MV-4-11 (cell line): ENCODE measurements at places on chromosomes 3 and 15.

GRCh38 chr3:10744098-10744465, 71.9 kb upstream of the SLC6A11 start:
- peak; percentile 15 for DNase-seq

DNA sequence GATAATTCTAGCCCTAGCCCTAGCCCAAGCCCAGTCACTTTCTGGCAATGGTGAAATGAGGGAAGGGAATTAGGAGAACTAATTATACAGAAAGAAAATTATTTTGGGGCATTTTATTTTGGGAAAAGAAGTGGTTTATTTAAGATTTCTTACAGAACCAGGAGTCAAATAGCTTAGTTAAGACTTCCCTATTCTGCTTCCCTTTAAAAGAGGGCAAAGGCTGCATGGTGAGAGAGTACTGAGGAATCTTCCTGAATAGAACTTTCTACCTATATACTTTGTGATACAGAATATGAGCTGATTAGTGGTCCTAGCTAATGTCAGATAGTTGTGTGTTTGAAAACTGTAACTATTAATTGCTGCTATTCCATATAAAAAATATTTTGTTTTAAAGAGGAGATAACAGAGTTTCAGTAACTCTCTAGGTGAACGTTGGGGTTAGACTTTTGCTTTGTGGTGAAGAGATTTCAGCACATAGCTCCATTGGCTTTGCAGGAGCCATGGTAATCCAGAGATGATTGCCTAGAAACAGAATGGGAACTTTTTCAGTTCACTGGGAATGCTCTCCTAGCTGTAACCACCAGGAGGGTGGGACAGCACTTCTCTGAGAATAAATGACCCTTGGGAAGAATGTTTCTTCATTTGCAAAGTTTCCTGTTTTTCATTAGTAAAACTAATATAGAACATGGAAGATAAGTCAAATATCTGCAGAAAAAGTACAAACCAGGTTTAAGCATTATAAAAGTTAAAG, 5.3 kb upstream of the GCSAM start:
- no peak for DNase-seq

DNA sequence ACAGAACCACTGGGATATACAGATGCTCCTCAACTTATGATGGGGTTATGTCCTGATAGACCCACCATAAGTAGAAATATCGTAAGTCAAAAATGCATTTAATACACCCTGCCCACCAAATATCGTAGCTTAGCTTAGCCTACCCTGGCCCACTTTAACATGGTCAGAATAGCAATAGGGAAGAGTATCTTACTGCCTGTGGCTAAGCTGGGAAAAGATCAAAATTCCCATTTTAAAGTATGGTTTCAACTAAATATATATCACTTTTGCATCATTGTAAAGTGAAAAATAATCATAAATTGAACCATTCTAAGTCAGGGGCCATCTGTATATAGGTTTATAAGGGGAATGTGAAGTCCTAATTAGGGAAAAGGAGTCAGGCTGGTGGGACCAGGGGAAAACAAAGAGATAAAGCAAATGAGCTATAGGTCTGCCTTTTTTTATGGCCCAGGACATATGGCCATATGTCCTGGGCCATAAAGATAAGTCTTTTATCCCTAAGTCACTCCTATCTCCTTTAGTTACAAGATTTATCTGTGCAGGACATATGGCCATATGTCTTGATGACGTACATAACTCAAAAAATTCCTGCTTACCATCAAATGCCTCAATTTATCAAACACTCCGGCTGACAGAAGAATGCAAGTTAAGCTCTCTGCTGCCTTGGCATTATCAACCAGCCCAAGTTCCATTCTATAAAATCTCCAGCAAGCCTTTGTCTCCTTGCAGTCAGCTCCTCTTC, 11.2 kb downstream of the RTP3 start:
- no peak for DNase-seq

DNA sequence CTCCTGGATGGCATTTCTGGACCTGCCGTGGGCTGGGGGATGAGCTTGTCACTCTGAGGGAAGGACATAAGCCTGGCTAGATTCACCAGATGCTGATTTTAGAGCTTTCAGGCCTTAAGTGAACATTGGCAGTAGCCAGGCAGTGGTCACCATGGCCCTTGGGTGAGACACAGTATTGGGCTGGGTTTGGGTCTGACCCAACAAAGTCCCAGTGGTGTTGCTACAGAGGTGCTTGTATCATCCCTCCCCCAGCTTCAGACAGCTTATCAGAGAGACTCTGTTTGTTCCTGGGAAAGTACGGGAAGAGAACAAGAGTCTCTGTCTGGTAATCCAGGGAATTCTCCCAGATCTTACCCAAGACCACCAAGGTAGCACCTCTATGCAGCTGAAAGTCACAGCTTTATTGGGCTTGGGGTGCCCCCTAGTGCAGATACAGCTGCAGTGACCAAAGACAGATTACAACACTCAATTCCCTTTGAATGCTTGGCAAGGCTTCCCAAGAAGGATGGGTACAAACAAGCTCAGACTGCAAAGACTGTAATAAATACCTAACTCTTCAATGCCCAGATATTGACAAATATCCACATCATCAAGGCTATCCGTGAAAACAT, 9.8 kb upstream of the RUVBL1 start:
- DNase-seq = peak; percentile 36

- no peak for DNase-seq
Observed at GRCh38 chr3:52007291-52007690, 11.6 kb upstream of the RPL29 start.

DNA sequence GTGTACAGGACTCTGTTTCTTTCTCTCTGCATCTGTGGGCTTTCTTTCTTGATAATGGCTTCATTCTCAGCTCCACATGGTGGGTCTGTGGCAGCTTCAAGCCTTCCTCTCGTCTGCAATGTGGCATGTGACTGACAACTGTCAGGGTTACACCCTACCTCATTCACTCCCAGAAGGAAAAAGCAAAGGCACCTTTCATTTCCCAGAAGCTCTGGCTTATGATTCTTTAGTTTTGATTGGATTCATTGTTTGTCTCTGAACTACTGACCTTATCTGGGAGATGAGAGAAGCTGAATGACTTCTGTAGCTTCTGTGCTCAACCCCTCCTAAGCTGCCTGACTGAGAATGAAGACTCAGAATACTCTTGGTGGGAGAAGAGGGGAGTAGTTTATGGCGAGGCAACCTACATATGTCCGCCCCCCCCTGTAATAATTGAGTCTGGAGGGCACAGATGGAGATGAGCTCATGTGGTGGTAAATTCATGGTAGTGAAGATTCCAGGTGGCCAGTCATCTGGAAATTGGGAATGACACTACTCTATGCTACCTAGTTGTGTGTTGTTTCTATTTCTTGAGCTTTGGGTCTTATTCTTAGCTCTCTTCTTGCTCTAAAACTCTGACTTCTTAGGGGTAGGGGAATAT, 38.4 kb downstream of the KCNAB1 start:
- DNase-seq = no peak

- DNase-seq = no peak
Observed at GRCh38 chr3:120304616-120305015, 19.6 kb upstream of the GPR156 start.

GRCh38 chr3:178536211-178537079, at the start of gene KCNMB2:
TSS of gene KCNMB2 (plus strand) at chr3:178536436.
- DNase-seq = no peak

GRCh38 chr3:45596290-45596791, 1.8 kb downstream of the LIMD1 start:
- DNase-seq = peak; percentile 83

- DNase-seq = peak; percentile 83
Observed at GRCh38 chr3:141482245-141482922, 4.4 kb upstream of the RASA2 start.

- DNase-seq = no peak
Observed at GRCh38 chr3:18079062-18079461, 336.6 kb upstream of the TBC1D5 start.

GRCh38 chr3:80769683-80770082, 991.8 kb downstream of the GBE1 start:
- DNase-seq = no peak

- no peak for DNase-seq
Observed at GRCh38 chr15:62503451-62503850, 338.4 kb upstream of the C2CD4B start.

DNA sequence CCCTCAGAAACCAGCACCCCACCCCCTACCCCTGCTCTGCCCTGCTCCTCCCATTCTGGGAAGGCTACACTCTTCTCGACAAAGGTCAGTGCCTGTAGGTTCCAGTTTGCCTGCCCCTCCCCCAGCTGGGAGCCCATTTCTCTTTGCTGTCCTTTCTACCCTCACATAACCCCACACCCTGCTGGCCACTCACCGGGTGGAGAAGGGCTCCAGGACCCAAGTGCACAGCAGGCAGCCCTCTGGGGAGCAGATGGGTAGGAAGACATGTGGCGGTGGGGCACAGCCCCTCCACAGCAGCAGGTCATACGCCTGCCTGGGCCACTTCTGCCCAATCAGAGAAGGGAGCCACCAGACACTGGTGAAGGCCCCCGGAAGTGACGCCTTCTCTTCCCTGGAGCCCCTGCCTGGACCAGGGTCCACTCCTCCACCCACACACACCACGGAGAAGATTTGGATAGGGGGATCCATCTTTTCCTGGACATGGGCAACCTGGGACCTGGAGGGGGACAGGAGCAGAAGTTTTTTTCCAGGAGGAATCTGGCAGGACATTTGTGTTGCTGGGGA, at the start of gene THPO:
Gene THPO (minus strand): TSS at position 326 of the 564 bp plus-strand sequence. CDS start 1,948 bp downstream, outside the sequence.
- no peak for DNase-seq

- DNase-seq = peak; percentile 27
Observed at GRCh38 chr3:83559082-83559481, 1399.7 kb upstream of the CADM2 start.

DNA sequence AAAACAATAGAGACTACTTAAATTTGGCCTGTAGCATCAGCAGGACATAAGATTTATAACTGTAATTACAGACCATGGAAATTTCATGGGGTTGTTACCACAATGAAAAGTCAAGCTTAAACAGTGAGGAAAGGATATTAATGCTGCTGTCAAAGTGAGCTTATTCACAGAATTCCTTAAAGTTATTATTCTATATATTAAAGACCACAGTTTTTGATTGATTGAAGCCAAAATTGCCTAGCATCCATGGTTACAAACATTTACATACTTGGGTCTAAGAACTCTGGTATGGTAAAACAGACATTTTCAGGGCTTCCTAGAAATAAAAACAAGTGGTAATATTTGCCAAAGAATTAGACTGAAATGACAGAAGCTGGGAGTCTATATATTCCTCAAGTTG, 248.6 kb downstream of the ATP8B4 start:
- DNase-seq = no peak

DNA sequence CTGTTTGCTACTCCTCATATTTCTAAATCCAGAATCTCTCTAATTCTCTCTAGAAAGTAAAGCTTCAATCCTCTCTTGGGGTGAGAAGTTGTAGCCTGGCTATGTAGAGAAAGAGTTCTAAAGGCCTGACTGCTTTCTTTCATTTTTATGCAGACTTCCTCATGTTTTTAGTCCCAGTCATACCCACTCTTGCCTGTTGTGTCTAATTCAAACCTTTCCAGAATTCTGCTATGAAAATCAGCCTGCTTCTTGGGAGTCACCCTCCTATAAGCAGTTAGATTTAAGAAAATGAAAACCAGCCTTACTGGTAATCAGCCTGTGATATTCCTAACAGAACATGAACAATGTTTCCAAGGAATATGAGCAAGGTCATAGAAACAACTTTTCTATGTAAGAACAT, 14.8 kb upstream of the ZNF639 start:
- no peak for DNase-seq

DNA sequence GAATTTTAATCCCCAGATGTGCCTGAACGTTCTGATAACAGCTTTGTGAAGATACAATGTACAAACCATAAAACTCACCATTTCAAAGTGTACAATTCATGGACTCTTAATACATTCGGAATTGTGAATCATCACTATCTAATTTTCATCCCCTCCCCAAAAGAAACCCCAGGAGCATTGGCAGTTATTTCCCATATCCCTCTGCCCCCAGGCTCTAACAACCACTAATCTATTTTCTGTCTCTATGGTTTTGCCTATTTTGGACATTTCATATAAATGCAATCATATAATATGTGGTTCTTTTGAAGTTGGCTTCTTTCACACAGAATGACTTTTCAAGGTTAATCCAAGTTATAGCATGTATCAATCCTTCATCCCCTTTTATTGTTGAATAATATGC, 25.3 kb downstream of the PRICKLE2 start:
- DNase-seq = no peak

DNA sequence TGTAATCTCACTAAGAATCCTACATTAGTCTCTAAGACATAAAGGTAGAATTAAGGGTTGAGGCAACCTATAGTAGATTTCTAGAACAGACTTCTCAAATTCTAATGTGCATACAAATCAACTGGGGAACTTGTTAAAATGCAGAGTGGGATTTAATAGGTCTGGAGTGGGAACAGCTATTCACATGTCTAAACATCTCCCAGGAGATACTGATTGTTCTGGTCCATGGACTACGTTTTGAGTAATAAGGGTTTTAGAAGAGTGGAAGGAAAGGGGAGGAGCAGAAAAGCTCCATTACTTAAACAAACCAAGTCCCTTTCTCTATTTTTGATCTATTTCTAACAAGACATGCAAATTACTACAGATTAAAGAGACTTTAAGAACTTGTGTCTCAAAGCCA, 524.8 kb downstream of the TUSC7 start:
- DNase-seq = no peak

DNA sequence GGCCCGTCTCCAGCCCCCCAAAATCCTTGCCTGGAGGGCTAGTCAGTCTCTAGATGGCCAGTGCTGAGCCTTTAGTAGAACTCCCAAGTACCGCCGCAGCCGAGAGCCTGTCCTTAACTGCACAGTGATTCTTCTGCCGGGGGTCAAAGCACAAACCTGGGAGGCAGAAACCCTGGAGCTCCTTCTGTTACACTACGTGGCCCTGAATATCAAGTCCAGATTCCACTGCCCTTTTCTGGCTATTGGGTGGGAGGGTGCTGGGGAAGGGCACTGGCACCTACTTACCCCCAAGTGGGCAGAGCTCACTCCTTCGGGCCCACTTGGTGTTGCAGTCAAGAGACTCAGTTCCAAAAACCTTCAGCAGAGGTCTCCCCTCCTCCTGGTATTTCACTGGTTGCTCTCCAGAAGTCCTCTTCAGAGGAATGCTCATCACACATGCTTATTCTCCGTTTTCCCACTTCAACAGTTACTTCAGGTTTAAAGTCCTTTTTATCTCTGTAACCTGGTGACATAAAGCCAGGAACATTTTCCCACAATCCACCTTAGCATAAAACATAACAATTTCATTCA, 10.8 kb downstream of the PDHB start:
- DNase-seq = no peak

- no peak for DNase-seq
Observed at GRCh38 chr3:52023101-52023770, 27.5 kb upstream of the RPL29 start.
